ENCODE measurements at places on chromosomes 3 and 15. TPM values are rescaled to one million over a fixed set of nuclear protein-coding genes. Genes with fewer than 3 reads are reported as not detected.

TCTA gene
- 20.0 TPM for total RNA-seq

TMEM108 gene
- not detected for total RNA-seq

PTPRG gene
- 0.10 TPM for total RNA-seq

LTK gene
- 0.11 TPM for total RNA-seq

SMAD6 gene
- total RNA-seq: 0.25 TPM

FLNB gene
- 16.4 TPM for total RNA-seq

TM4SF18 gene
- total RNA-seq: not detected

ERICH6 gene
- not detected for total RNA-seq

TMEM266 gene
- total RNA-seq: 0.11 TPM

B3GALNT1 gene
- total RNA-seq: 2.4 TPM

TERC gene
- 15.2 TPM for total RNA-seq

C3orf80 gene
- total RNA-seq: 0.13 TPM

DNA sequence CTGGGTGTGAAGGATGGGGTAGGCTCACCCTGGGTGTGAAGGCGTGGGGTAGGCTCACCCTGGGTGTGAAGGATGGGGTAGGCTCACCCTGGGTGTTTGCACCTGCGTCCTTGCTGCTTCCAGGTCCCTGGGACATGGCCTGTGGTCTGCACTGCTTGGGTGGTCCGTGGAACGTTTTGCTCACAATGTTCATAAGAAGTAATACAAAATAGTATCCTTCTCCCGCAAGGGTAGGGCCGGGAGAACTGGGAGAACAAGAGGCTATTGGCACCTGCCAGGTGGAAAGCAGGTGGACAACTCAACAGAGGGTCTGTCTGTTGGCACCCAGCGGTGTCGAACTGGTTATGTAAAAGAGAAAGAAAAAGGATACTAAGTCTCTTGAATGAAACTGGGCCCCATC, 17.0 kb upstream of the PCSK6 start:
- no peak for DNase-seq

DNA sequence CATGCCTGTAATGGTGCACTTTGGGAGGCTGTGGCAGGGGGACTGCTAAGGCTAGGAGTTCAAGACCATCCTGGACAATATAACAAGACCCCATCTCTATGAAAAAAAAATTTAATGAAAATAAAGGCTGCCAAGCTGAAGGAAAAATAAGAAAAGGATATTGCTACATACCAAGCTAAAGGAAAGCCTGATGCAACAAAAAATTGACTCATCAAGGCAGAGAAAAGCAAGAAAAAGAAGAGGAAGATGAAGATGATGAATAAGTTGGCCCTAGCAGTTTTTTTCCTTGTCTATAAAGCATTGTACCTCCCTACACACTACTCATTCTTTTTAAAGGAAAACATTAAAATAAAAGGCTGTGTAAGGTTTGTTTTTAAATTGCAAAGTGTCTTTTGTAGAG, 441.9 kb upstream of the MDFIC2 start:
- DNase-seq: no peak

DNA sequence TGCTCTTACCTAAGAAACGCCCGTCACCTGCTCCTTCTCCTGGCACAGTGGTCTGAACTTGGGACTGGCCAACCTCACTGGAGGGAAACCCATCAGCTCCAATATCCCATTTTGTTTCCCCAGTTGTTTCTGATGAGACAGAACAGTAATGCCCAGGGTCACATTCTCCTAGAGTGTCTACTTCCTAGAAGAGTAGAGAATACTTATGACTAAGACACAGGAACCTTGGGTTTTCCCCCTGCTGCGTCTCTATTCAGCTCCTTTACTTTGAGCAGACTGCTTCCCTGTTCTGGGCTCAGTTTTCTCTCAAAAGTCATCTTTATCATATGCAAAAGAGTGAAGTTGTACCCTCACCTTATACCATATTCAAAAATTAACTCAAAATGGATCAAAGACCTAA, 79.4 kb downstream of the POLR2M start:
- no peak for DNase-seq

GRCh38 chr3:170780955-170781354, 89.0 kb downstream of the RPL22L1 start:
- no peak for DNase-seq

- DNase-seq: no peak
These were observed 57.3 kb downstream of the PLXNA1 start for GRCh38 chr3:127040216-127040615.

GRCh38 chr3:141184430-141184829, 47.2 kb upstream of the PXYLP1 start:
- DNase-seq: no peak

GRCh38 chr15:51132384-51133139, 37.9 kb upstream of the TNFAIP8L3 start:
- DNase-seq: no peak

DNA sequence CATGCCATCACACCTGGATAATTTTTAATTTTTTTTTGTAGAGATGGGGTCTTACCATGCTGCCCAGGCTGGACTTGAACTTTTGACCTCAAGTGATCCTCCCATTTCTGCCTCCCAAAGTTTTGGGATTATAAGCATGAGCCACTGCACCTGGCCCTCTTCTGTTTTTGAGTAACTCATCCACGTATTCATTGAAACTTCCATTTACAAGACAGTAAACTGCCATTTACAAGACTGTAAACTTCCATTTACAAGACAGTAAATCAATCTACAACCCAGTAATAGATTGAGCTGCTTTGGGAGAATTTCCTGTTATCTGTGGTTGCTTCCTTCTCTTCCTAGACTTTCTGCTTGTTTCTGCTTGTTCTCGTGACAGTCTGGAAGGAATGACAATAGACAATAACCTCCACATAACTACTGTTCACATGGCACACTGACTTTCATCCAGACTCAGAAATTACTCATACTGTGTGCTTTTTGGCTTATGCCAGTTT, 114.7 kb upstream of the CCNL1 start:
- no peak for DNase-seq

DNA sequence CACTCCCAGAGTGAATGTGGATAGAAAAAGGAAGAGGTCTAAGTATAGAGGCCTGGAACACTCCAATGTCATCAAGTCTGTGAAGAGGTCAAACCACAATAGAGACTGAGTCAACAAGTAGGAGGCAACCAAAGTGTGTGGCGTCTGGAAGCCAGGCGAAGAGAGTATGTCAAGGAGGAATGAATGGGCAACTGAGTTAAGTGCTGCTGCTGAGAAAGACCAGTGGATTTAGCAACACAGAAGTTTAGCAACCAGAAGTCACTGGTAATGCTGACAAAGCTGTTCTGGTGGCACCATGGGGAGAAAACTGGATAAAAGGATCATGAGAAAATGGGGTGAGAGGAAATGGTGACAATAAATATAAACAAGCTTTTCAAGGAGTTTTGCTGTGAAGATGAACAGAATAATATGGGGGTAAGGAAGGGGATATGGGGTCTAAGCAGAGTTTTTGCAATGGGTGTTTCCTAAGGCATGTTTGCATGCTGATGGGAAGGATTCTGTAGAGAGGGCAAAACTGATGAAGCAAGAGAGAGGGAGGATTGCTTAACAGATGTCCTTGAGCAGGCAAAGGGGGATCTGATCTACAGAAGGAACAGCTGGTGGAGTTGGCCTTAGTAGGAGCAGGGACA, 38.4 kb downstream of the PCOLCE2 start:
- DNase-seq: no peak

DNA sequence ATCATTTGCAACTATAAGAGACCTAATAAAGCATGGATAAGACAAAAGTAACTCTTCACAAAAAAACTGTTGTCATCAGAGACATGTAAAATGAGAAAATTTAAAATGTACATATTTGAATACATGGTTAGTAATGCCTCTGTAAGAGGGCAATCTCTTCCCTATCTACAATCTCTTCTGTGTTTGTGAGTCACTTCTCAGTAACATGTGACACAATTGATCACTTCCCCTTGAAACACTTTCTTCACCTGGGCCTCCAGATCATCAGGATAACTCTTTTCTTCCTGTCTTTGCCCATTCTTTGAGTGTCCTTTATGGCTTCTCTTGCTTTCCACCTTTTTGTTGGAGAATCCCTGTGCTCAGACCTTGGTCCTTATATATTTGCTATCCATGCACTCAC, 50.4 kb downstream of the TFDP2 start:
- DNase-seq: no peak

DNA sequence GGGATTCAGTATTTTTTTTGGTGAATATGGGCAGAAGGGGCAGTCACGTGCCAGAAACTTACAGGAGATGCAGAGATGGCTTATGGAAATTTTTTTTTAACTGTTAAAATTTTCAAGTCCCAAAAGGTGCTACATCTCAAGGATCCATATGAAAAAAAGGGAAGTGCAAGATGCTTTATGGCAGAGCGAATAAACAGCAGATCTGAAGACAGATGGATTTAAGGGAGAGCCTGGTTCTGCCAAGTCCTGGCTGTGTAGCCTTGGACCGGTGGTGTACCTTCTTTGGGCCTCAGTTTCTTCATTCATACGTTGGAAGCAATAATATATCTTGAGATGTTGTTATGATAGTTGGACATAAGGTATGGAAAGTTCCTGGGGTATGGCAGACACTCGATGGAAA, 91.5 kb upstream of the ARRDC4 start:
- no peak for DNase-seq

DNA sequence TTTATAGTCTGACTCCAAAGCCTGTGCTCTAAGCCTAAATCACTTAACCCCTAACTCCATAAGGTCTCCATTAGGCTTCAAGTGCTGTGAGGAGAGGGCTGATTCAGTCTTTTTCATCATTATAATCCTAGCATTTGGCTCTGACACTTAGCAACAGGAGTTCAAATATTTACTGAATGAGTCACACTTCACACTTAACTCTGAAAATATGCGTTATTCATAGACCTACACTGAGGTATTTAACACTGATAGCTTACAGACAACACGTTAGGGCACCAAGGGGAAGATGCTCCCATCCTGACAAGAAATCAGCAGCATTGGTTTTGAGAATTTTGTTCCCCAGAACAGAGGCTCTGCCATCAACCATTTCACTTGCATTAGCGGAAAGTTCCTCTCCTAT, 53.5 kb downstream of the MSL2 start:
- DNase-seq: no peak

DNA sequence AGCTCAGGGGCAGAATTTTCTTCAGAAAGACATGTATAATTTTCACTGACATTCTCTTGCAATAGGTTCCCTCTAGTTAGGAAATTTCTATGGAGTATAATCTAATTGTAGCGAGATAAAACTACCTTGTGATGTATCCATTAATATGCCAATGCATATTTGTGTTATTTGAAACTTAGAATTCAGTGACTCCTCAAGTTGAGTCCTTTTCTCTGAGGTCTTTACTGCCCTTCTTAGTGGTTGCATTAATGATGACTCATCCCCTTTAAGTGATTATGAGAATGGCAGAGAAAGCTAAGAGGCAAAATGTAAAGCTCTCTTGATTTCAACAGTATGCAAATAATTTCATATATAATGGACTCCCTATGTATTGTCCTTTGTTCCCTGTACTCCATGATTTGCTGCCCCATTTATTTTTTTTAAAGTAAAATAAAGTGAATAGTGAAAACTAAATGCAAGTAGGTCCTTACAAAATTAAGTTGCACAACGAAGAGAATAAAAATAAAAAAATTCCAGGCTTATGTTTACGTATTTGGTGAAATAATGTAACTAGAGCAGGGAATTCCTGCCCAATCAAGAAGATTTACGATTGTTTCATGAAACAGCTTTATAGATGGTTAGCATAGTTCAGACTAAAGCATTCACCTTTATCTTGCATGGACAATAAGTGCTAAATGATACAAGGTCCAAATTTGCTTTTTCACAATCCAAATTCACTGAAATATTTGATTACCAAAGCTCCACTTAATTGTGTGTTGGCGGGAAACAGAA, 78.1 kb downstream of the ZPLD1 start:
- DNase-seq: no peak

- no peak for DNase-seq
These were observed 98.8 kb downstream of the FGF7 start for GRCh38 chr15:49521802-49522201.

- no peak for DNase-seq
These were observed 72.1 kb upstream of the FNDC3B start for GRCh38 chr3:171967137-171967783.

DNA sequence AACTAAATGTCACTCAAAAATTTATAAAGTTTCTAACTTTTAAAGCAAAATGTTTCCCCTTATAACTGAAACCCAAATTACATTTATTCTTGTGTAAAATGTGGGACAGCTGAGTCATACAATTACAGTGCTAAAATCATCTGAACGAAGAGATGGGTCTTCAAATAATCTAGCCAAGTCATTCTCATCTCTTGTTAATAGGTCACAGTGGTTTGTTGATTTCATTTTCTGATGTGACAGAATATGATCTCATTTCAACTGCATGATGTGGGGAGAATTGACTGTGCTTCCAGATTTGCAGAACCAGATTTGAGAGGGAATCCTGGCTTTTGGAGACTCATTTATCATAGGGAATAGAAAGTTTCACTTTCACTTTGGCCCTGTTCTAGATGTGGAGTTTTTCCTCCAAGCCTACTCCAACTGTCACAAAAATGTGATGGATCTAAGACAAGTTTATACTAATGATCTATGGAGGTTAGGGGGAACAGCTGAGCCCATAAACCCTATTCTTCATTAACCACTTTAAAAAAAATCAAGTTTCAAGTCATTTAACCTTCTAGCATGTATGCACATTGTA, 685.0 kb downstream of the PDCD6IP start:
- no peak for DNase-seq

- DNase-seq: no peak
These were observed 25.6 kb downstream of the SLCO3A1 start for GRCh38 chr15:91879158-91879557.

DNA sequence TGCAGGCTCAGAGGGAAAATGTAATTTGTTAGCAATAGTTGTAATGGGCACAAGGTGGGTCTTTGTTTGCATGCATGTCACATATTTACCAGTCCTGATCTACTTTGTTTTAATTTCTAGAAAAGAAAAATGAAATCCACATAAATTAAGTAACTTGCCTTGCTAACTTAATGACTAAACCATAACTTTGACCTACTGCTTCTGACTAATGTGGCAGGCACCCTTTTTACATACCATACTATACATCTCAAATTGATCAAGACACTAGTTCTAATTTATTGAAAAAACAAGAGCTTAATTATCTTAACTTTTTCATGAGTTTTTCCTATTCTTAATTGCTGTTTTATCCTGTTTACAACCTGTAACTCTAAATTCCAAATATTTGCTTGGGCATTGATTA, 93.2 kb downstream of the ATP11B start:
- DNase-seq: no peak

- DNase-seq: no peak
These were observed 53.0 kb downstream of the ARHGEF3 start for GRCh38 chr3:56748663-56749231.

GRCh38 chr3:128547368-128547987, 54.5 kb upstream of the GATA2 start:
- DNase-seq: no peak
